Esophagus mucosa (tissue), 1 donor: ENCODE measurements at places on chromosomes 7 and 10.

- no peak for ATAC-seq
Observed at GRCh38 chr10:15704581-15704968, 15.1 kb downstream of the ITGA8 start.

DNA sequence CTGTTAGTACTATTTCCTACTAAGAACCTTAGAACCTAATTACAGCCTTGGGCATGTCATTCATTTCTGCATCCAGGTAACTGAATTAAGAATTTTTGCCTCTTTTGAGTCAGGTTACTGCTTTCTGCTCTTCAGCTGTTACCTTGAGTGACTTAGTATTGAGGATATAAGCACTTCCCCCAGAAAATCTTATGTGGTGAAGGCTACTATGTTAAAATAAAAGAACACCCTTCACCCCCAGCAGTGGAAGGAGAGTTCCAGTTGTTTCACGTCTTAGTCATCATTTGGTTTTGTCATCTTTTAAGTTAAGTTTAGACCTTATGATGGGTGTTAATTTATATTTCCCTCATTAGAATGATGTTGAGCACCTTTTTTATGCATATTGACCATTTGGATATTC lies 82.8 kb downstream of the GLCCI1 start:
- ATAC-seq = no peak

- ATAC-seq = no peak
Observed at GRCh38 chr7:148915211-148915610, 31.1 kb upstream of the EZH2 start.

GRCh38 chr7:97020996-97021746 lies 3.5 kb downstream of the DLX5 start:
- no peak for ATAC-seq

GRCh38 chr7:100490483-100491191 lies 6.9 kb downstream of the NYAP1 start:
- ATAC-seq = no peak

- peak; percentile 49 for ATAC-seq
Observed at GRCh38 chr7:150631866-150632864, at the start of gene GIMAP6. GIMAP6 (minus strand) TSS chr7:150632385; CDS start chr7:150630142, 2,243 bp downstream.

- ATAC-seq = no peak
Observed at GRCh38 chr10:90642136-90642535, 215.7 kb downstream of the HTR7 start.

- ATAC-seq = no peak
Observed at GRCh38 chr10:24542314-24543270, 181.1 kb downstream of the ARHGAP21 start.

- ATAC-seq = no peak
Observed at GRCh38 chr10:132143162-132143561, 43.6 kb upstream of the DPYSL4 start.

GRCh38 chr10:12377658-12378290 lies 28.4 kb downstream of the CAMK1D start:
- ATAC-seq = no peak

- ATAC-seq = peak; percentile 31
Observed at GRCh38 chr10:124323111-124323725, 95.5 kb downstream of the OAT start.

- peak; percentile 25 for ATAC-seq
Observed at GRCh38 chr7:55129541-55130394, 111.0 kb downstream of the EGFR start.

- ATAC-seq = no peak
Observed at GRCh38 chr10:26951650-26952049, 90.9 kb upstream of the ABI1 start.

DNA sequence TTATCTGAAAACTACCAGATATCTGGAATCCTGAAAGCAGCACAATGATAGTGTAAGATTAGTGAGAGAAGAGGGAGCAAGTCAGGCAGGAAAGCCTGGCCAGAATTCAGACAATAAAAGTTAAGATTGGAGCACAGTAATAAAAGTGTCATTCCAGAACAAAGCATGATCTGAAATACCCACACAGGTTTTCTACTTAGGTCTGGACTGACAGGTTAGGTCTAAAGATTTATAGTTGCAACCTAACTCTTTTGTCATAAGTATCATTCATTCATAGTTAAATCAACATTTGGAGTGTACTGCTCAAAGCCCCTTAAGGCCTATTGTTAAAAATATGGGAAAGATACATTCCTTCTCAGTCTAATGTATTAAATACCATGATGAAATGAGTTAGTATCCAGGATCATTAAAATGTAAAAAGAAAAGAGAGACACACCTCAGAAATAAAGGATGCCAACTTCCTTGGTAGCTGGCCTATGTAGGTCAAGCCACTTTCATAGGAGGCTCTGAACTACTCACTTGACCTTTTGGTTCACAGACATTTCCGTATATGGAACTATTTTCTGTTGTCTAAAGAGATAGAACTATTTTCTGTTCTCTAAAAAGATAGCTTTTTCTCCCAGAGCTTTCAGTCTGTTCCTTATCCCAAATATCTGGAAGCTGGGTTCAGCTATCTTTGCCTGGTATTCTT lies 105.2 kb downstream of the FAS start:
- ATAC-seq = no peak

GRCh38 chr10:104527013-104527412 lies 114.1 kb upstream of the SORCS3 start:
- no peak for ATAC-seq

DNA sequence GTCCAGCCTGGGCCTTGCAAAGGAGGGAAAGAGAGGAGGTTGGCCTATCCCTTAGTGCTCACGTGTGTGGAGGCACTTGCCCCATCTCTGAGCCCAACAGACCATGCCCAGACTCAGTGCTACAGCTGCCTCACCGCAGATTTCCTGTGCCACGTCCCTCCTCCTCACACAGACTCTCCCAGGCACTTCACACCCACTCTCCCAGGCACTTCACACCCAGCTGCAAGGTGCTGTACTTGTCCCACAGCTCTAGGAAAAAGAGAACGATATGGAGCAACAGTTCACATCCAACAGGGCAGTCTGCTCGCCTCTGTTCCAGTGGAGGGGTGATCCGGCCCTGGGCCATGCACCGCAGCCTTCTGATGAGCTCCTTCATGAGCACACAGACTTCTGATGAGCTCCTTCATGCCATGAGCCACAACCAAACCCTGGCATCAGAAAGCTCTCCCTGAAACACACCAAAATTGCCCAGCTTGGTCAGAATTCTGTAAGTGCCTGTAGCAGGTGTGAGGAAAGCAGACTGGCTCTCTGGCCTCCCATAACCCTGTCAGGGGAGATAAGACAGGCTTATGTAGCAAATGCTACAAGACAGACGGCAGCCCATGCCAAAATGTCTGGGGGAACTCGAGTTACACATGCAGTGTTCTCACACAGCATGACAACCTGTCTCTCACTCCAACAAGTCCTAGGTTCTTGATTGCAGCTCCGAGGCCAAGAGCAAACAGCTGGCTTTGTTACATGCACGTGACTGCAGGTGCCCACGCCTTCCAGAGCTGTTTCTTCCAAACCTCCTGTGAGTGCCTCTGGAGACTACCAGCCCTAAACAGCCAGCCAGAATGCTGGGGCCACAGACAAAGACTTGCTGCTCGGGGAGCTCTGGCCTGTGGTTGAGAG lies 348.5 kb downstream of the GRID1 start:
- no peak for ATAC-seq
